ENCODE measurements at places on chromosomes 3 and 15. TPM values are rescaled to one million over a fixed set of nuclear protein-coding genes. Genes with fewer than 3 reads are reported as not detected.

The IL16 gene
- 45.4 TPM for total RNA-seq

GRCh38 chr3:58965865-58966264, 84.0 kb downstream of the CFAP20DC start:
- H3K36me3 ChIP-seq, result no peaks in the 10 kb centered on the region
- peak; percentile 37 for DNase-seq
- H3K4me3 ChIP-seq, result no peak overlapping the region
- H3K27me3 ChIP-seq, result no peaks in the 10 kb centered on the region
- no peak overlapping the region for H3K27ac ChIP-seq

DNA sequence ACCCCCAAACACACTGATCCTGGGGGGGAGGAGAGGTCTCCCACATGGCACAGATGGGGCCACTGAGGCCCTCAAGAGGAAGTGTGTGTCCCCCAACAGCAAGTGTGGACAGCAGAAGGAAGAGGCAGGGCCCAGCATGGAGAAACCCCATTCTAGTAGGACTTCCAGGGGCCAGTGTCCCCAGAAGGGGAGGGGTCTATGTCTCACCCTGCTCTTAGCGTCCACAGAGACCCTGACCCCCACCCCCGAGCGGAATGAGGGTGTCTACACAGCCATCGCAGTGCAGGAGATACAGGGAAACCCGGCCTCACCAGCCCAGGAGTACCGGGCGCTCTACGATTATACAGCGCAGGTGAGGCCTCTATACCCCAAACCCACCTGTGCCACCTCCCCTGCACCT, 35.3 kb downstream of the TSPAN3 start:
- DNase-seq, result no peak
- H3K27ac ChIP-seq, result no peak overlapping the region
- peaks cover 25% of the 10 kb centered on the region for H3K36me3 ChIP-seq
- no peaks in the 10 kb centered on the region for H3K4me1 ChIP-seq
- no peaks in the 10 kb centered on the region for H3K27me3 ChIP-seq
- H3K4me3 ChIP-seq, result no peak overlapping the region

DNA sequence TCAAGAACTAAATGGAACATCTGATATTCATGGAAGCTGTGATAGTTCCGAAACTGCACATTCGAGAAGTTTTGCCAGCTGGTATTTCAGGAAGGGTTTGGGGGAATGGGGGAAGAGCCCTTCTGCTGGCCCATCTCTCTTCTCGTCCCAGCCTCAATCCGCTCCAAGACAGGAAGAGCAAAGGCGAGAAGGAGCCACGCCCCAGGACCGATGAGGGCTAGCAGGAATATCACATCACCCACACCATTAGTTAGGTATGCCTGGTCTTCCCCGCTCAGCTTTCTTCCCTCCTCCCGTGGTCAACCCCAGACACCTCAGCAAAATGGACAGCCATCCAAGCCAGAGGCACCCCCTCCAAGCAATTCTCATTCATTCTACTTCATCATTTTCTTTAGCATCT, 14.9 kb upstream of the PCSK6 start:
- no peak for DNase-seq
- no peaks in the 10 kb centered on the region for H3K4me1 ChIP-seq
- H3K27ac ChIP-seq, result no peak overlapping the region
- no peaks in the 10 kb centered on the region for H3K27me3 ChIP-seq
- H3K36me3 ChIP-seq, result no peaks in the 10 kb centered on the region

- no peaks in the 10 kb centered on the region for H3K27me3 ChIP-seq
- peak overlapping the region; percentile 37 for H3K4me3 ChIP-seq
- DNase-seq, result no peak
- H3K36me3 ChIP-seq, result no peaks in the 10 kb centered on the region
Measured at GRCh38 chr3:44476963-44477311, 533 bp downstream of the ZNF445 start.

DNA sequence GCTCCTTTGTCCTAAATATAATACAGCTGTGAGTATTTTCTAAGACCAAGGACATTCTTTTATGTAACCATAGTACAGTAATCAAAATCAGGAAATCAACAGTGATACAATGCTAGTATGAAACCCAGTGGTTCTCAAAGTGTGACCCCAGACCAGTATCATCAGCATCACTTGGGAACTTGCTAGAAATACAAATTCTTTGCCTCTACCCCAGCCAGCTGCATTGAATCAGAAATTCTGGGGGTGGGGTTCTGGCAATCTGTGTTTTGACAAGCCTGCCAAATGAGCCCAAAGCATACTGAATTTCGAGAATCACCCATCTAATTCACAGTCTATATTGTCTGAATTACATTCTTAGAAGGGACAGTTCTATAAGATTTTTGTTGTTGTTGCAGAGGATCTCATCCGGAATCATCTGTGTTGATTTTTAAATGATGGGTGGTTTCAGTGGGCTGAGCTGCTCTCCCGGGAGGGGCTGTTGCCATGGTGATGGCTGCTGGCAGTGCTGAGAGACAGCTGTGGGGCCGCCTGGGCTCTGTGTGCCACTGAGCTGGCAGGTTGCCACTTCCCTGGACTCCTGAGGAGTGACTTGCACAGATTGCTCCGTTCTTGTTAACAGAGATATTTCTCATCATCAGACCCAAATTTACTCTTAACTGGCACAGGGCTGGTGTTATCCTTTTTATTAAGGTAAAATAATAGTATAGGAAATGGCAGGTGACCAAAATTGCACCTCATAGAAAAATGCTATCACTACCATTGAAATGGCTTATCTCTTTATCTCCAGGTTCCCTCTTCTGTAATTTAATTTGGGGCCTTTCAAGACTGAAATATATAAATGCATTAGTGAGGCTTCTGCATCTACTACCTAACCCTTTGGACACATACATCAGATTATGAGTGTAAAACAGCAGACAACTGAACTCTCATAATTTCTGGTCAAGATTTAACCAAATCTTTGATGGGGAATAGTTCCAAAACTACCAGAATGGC, 56.5 kb downstream of the NEK11 start:
- no peak overlapping the region for H3K27ac ChIP-seq
- no peak overlapping the region for H3K4me3 ChIP-seq
- DNase-seq, result peak; percentile 56
- no peaks in the 10 kb centered on the region for H3K27me3 ChIP-seq
- H3K4me1 ChIP-seq, result peaks cover 7% of the 10 kb centered on the region

- no peak overlapping the region for H3K27ac ChIP-seq
- DNase-seq, result no peak
- H3K36me3 ChIP-seq, result no peaks in the 10 kb centered on the region
- no peaks in the 10 kb centered on the region for H3K27me3 ChIP-seq
- no peaks in the 10 kb centered on the region for H3K4me1 ChIP-seq
- no peak overlapping the region for H3K4me3 ChIP-seq
Measured at GRCh38 chr3:186167646-186168395, 58.9 kb upstream of the ETV5 start.

DNA sequence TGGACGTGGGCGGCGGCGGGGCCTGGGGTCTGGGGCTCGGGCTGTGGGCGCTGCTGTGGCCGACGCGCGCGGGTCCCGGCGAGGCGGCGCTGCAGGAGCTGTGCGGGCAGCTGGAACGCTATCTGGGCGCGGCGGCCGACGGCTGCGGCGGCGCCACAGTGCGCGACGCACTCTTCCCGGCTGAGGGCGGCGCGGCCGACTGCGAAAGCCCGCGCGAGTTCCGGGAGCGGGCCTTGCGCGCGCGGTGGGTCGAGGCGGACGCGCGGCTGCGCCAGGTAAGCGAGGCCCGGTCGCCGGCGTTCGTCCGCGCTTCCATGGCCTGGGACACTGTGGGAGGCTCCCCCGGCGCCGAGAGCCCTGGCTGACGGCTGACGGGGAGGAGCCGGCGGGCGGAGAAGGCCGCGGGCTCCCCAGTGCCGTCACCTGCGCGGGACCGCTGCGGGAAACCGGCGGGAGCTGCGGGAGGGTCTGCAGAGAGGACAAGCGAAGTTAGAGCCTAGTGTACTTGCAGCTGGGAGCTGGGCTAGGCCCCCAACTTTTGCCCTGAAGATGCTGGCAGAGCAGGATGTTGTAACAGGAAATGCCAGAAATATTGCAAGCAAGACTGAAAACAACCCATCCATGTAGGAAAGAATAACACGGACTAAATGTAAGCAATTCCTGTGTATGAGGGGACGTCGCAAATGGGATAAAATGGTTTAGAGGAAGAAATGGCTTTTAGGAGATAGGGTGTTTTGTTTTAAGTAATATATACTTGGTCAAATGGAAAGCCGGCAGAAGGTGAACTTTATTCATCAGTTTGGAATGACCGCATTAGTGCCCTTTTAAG, 847 bp downstream of the WHAMM start:
- peak; percentile 59 for DNase-seq
- H3K27ac ChIP-seq, result peak overlapping the region; percentile 98
- H3K27me3 ChIP-seq, result no peaks in the 10 kb centered on the region
- H3K36me3 ChIP-seq, result peaks cover 3% of the 10 kb centered on the region
- H3K4me1 ChIP-seq, result peaks cover 6% of the 10 kb centered on the region

DNA sequence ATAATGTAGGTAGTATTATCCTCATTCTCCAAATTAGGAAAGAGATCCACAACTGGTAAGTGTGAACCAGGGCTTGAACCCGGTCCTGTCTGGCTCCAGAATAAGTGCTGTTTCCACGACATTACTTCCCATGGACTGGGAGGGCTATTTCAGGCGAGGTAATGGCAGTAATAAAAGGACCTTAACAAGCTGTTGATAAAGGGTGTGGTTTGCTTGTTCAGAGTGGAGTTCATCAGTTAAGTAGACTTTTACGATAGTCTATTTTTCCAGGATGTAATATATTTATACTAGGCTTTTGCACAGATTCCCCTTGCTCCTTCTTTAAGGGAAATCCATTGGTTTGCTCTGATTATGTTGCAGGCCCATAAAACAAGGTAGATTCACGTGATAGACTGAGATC, 88.4 kb upstream of the TNFAIP8L3 start:
- no peaks in the 10 kb centered on the region for H3K4me1 ChIP-seq
- DNase-seq, result no peak
- no peaks in the 10 kb centered on the region for H3K27me3 ChIP-seq
- H3K4me3 ChIP-seq, result no peak overlapping the region
- no peak overlapping the region for H3K27ac ChIP-seq

The CACNA2D2 gene
- total RNA-seq, result 35.8 TPM
